ENCODE measurements at places on chromosomes 13 and 19. TPM values are rescaled to one million over a fixed set of nuclear protein-coding genes. Genes with fewer than 3 reads are reported as not detected.

The ZNF681 gene
- not detected for total RNA-seq

The CYSLTR2 gene
- not detected for total RNA-seq

The PDX1 gene
- total RNA-seq: 0.09 TPM

The C19orf81 gene
- total RNA-seq: 12.5 TPM

The ATP8B3 gene
- 3.3 TPM for total RNA-seq

The ZNF850 gene
- 0.33 TPM for total RNA-seq

The TNFRSF19 gene
- 2.4 TPM for total RNA-seq

The PRR12 gene
- 34.5 TPM for total RNA-seq

The C19orf33 gene
- total RNA-seq: 705 TPM

The IZUMO4 gene
- 1.8 TPM for total RNA-seq

The ZFP30 gene
- 7.3 TPM for total RNA-seq

The ICAM1 gene
- total RNA-seq: 4.4 TPM

The FFAR2 gene
- total RNA-seq: not detected

The URAD gene
- not detected for total RNA-seq

The CDX2 gene
- 0.56 TPM for total RNA-seq

The OLFM4 gene
- total RNA-seq: not detected

The RAP2A gene
- 6.3 TPM for total RNA-seq

The FSD1 gene
- 8.6 TPM for total RNA-seq

The LYPD3 gene
- total RNA-seq: 0.36 TPM

The PRKCG gene
- 5.9 TPM for total RNA-seq

Measured in A549 treated with ZK216348 at 1 μM for 4 hours (cell line).